Stimulated activated CD4-positive, alpha-beta T cell treated with anti-CD3 and anti-CD28 coated beads, Interleukin-2, amount 100 ng/mL, for 24 hours (primary cell): ENCODE measurements at places on chromosomes 11 and 22.
A peak's percentile ranks its signal among the peaks of the same experiment; 100 is the strongest.

DNA sequence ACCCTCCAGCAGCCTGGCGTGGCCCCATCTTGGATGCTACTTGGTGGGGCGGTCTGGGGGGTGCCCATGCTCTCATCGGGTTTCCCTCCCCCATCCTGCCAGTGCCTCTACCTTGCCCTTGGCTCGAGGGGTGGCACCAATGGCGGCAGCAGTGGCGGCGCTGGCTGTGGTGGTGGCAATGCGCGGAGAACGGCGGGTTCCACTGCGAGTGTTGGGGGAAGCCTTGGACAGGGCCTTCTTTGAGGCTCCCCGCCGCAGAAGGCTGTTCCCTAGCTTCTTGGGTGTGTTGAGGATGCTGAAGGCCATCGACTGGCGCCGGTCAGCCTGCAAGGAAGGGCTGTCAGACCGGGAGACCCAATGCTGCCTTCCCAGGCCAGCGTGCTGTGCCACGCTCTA lies 5.1 kb downstream of the IL18BP start:
- DNase-seq = no peak

- no peak for DNase-seq
Measured at GRCh38 chr11:10639350-10639749, 54.2 kb downstream of the IRAG1 start.

GRCh38 chr22:33296941-33297340 lies 238.8 kb upstream of the SYN3 start:
- DNase-seq = no peak

GRCh38 chr11:83070044-83070701 lies 1.5 kb downstream of the RAB30 start:
- DNase-seq = no peak

- DNase-seq = no peak
Measured at GRCh38 chr11:60367009-60367408, 11.3 kb upstream of the MS4A7 start.

DNA sequence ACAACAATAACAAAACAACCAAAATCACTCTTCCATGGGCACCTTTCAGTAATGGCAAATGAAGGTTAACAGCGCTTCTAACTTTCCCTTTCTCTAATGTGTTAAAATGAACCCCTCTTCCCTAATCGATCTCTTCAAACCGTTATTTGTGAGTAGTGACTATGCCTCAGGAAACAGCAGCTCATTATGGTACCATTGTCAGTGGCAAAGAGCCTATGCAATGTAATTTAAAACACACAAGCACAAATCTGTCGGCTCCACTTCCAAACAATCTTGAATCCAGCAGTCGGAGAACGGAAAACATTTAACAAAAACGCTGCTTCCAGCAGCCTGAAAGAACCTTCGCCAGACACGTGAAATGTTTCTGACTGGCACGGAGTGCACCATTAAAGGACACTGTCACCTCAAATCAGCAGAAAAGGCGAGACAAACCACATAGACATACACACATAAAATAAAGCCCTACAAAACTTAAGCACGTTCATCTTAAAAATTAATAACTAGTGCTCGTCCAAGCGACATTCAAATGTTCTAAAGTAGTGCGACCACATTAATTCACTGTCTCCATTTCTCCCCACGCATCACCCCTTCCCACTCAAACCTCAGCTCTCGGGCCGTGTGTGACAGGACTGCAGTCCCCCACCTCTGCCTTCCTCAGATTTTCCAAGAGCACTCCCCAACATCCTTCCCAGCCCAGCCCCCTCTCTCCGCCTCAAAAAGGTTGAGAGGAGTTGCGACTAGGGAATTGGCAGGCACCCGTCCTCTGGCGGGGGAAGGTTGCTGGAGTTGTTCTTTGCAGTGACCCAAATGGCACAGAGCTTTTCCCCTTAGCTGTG lies 748 bp downstream of the RAB30 start:
- peak; percentile 57 for DNase-seq

GRCh38 chr11:116164843-116165242 lies 607.9 kb downstream of the BUD13 start:
- no peak for DNase-seq

DNA sequence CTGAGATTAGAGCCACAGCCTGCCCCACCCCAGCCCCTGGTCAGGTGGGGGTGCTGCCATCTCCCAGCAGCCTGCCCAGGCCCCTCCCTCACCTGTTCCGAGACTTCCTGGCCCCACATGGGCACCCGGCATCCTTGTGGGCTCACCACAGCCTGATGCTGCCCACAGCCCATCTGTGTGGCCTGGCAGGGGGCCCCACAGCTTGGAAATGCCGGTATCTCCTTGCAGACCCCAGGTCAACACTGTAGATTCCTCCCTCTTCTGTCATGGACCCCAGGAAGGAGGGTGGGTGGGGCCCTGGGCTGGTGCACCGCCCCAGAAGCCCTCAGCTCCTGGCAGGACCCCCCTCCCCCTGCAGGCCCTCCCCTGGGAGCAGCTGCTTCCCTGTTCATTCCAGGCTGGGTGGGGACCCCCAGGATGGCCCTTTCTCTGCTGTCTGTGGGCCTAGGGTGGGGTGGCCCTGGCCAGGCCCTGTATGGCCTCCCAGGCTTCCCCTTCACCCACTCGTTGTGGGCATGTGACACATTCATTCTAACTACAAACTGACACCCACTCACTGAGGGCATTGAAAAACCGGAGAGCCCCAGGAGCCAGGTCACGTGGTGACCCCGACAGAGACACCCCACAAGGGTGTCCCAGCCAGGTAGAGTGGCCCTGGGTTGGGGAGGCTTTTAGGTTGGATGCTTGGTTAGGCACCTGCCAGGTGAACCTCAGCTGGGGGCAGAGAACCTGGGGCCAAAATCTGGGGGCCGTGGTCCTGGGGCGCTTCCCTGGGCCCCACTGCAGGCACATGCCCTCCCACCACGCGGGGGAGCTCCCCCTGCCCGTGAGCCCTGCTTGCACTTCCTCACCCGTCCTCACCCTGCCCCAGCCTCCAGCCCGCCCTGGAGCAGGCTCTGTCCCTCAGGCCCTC lies 44.1 kb upstream of the CCDC188 start:
- DNase-seq = no peak

- DNase-seq = no peak
Measured at GRCh38 chr11:60852117-60852981, 3.4 kb downstream of the PTGDR2 start.

GRCh38 chr11:76995081-76995576 lies 39.1 kb upstream of the B3GNT6 start:
- no peak for DNase-seq

DNA sequence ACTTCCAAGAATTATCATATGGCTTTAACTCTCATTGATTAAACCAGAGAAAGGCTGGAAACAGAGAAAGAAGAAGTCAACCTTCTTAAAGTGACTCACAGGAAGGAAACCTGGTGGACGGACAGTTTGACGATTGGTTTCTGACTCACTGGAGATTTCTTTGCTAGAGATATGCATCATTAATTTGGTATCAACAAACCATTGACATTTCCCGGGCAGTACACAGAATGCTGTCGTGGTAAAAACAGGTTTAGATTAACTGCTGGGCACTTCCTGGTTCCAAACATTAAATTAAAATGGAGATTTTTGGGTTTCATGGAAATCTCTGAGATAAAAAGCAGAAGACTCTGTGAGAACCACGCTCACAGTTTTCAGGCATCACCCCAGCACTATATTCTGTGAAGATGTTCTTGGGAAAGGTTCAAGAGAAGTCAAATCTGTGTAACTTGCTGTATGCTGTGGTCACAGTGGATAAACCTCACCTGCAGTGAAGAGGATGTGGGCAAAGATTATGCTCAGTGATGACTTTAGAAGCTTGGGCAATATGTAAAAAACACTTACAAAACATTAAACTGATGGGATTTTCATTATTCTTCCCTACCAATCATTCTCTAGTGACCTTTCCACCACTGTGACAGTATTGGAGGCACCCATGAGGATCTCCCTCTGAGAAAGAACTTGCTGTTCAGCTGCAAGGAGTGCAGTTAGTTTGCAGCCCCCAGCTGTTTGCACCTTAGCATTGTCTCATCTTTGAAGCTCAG lies 61.1 kb upstream of the CD44 start:
- DNase-seq = no peak

DNA sequence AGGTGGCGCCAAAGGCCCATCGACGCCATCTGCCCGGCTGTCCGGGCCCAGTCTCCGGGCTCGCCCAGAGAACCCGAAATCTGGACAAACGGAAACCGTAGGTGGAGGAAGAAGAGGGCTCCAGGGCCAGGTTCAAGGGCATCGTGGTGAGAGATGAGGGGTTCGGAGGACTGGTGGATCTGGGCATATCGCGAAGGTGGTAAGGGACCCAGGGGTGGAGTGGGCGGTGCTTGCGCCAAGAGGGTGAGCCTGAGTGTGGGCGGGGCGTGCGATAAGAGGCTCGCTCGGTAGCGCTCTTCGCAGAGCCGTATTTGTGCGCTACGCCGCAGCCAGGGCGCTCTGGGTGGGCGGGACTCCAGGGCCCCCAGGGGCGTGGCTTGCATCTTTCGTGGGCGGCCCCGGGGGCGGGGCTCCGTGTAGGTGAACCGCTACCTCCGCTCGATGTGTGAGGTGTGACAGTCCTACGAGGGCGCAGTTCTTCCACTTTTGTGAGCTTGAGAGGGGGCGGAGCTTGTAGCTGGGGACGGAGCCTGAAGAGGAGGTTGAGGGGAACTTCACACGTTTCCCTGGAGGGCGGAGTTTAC lies 4.8 kb downstream of the CD248 start:
- peak; percentile 95 for DNase-seq

DNA sequence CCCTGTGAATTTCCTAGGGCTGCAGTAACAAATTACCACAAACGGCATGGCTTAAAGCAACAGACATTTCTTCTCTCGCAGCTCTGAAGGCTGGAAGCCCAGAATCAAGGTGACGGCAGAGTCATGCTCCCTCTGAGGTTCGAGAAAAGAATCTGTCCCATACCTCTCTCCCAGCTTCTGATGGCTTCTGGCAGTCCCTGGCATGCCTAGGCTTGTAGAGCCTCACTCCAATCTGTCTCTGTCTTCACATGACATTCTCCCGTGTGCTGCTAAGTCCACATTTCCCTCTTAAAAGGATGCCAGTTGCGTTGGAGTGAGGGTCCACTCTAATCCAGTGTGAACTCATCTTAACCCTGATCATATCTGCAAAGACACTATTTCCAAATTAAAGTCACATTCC lies 116.2 kb downstream of the NECTIN1 start:
- no peak for DNase-seq

DNA sequence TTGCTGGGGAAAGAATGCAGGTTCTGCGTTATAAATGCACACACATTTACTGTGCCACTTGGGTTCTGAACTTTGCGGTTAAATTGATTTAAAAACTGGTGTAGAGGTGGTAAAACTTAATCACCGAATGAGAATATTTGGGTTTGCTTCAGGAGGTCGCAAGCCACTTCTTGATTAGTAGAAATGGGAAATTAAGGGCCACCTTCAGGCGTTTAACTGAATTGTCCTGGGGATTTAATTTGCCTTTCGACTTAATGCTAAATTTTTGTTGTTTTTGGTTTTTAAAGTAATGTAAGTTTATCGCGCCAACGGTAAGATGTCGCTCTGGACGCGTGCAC lies 459 bp upstream of the NCR3LG1 start:
- no peak for DNase-seq

GRCh38 chr11:97683733-97684132 lies 1293.9 kb downstream of the JRKL start:
- DNase-seq = no peak

- peak; percentile 25 for DNase-seq
Measured at GRCh38 chr22:39522567-39523300, 2.4 kb downstream of the ATF4 start.

GRCh38 chr11:14073849-14074476 lies 111.4 kb downstream of the SPON1 start:
- no peak for DNase-seq

GRCh38 chr11:119433358-119433725 lies 10.4 kb upstream of the THY1 start:
- DNase-seq = no peak

- no peak for DNase-seq
Measured at GRCh38 chr11:95714843-95715776, 74.5 kb downstream of the FAM76B start.

- DNase-seq = no peak
Measured at GRCh38 chr11:66789097-66789890, 53.9 kb upstream of the RCE1 start.

DNA sequence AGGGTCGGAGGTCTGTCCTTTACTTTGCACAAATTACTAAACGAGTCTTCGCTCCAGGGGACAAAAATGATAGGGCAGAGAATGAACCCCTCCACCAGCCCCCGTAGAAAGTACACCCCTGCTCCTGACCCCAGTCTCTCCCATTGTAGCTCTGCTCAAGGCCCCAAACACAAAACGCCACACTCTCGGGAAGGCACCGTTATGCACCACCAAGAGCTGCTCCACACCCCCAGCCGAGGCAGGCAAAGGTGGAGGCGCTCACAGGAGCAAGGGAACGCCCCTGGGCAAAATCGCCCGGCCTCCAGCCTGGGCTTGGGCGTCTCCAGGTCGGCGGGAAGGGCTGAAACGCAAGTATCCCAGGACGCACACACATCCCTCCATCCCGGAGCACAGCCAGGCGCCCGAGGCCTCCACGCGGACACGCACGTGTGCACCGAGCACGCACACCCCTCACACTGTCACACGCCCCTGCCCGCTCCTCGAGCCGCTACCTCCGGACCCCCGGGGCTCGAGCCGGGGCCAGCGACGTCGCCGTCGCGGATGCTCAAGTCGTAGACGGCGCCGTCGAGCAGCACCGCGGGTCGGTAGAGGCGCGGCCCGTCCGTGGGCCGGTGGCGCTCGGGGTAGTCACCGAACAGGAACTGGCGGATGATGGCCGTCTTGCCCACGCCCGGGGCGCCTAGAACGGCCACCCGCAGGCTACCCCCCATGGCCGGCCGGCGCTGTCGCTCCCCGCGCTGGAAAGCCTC lies 786 bp downstream of the RASL10A start:
- DNase-seq = no peak

DNA sequence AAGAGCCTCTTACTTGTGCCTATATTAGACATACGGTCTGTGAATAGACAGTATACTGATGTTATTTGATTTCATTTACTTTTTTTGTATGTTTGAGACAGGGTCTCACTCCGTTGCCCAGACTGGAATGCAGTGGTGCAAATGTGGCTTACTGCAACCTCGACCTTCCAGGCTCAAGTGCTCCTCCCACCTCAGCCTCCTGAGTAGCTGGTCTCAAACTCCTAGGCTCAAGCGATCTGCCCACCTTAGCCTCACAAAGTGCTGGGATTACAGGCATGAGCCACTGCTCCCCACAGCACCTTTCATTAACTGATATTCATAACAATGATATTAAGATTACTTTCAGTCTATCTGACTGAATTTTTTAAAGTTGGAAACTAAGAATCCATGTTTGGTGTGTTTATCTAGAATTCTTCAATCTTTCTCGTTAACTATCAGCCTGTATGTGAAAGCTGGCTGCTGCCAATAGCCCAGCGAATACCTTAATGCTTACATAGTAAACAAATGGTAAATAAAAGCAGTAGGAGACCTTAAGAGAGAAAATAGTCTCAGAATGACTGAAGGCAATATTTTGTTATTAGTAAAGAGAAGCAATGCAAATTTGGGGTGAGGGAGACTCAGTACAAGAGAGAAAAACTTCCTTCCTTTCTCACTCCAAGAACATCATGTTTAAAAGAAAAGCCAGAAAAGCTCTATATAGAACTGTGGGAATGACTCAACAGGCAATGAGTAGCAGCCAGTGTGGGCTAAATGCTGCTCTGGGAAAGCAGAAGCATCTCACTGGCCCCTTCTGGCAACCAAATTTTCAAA lies 101.9 kb downstream of the MRTFA start:
- peak; percentile 14 for DNase-seq

GRCh38 chr11:69327741-69328191 lies 33.8 kb downstream of the MYEOV start:
- DNase-seq = peak; percentile 13
